ENCODE measurements at places on chromosomes 6 and 20. TPM values are rescaled to one million over a fixed set of nuclear protein-coding genes. Genes with fewer than 3 reads are reported as not detected.

IYD gene
- total RNA-seq: 0.46 TPM

RBM24 gene
- 1.2 TPM for total RNA-seq

EDN3 gene
- not detected for total RNA-seq

DNA sequence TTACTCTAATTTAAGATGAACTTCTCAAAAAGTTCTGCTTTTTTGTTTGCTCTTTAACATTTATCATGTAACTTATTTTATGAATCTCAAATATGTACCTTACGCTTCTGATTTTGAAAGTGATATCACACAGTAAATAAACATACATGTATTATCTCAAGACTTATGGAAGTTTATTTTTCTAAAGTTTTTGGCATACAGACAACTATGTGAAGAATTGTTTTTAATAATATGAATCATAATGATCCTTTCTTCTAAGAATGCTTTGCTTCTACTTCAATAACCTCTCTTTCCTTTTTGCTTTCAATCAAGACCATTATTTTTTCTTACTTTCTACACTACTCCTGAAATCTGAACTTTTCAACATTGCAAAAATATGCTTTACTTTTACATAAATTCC, 816.4 kb downstream of the EYS start:
- DNase-seq: no peak

GRCh38 chr20:34343458-34344211, 19.4 kb upstream of the ITCH start:
- DNase-seq: no peak
